ENCODE measurements at places on chromosomes 3 and 15.

DNA sequence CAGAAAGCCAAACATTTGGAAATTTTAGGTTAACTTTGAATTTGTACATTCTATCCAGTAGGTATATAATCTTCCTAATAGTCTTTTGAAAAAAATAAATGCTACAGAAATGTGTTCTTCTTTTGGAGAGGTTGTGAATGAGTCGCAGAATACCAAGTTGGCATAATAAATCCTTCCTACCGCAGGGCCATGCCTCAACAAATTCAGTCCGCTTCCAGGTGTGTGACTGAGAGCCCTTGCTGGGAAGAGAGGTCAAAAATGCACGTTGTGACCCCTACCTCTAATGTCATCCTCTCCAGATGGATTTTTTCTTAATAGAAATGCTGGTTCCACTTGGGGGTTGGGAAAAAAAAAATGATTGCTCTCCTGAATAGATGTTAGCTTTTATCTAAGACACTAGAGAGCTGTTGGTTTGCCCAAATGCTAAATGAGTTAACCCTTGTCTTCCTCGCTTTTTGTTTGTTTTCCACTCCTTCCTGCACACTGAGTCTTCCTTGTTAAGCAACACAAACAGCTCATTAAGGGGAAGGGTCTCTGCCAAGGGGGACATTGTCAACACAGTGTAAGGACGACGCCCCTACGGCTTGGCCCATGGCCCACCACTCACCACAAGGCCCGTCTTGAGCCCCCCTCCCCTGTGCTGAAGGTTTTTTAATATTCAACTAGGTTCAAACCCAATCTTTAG lies 33.9 kb downstream of the RLBP1 start:
- DNase-seq: no peak

DNA sequence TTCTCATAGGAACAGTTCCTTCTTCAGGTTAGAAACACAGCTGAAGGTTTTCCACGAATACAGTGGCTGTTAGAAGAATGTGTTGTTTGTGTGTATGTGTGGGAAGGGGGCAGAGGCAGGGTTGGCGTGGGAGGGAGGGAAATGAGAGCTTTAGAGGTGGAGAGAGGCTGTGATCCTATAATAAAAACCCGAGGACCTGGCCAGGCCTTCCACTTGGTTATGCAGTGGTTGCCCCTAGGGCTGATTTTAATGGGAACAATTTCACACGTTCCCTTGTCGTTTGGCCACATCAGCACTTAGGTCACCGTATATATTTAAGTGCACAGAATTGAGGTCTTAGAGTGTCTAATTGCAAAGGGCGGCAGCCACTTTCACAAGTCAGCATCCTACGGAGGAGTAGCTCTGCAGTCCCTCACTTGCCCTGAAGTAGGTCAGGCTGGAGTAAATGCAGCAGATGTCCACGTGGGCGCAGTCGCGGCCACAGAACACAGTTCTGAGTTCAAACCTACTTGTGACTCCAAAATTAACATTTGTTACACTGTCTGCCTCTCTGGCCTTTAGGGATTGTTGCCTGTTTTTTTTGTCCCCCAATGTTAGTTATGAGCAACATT lies 85.6 kb downstream of the PDCD6IP start:
- DNase-seq: peak; percentile 41

DNA sequence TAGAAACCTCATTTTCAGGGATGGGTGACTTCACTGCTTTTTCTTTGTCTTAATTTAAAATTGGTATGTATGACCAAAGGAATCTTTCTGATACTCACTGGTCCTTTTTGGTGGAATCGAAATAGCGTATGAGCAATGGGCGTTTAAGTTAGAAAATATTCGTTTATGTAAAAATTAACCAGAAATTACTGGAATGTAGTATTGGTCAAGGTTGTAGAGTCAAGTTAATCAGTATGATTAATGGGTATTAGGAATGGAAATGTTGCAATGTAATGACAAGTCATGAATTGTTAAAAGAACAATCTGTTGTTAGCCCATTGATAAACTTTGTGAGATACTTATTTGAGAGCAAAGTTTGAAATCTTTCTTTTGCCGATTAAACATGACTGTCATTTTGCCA lies 36.9 kb downstream of the AKAP13 start:
- no peak for DNase-seq

DNA sequence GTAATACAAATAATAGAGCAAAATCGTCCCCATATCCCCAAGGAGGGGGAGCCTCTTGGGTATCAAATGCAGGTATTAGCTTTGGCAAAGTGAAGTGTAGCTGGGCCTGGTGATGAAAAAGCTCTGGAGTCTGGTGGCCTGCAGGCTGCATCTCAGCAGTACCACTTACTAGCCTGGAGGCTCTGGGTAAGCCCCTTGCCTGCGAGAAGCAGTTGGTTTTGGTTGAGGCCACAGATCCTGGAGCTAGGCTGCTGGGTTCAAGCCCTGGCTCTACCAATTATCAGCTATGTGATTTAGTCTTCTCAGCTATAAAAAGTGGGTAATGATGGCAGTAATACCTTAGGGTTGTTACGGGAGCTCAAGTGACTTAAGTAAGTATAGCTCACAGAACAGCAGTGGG lies 6.1 kb downstream of the KCNAB1 start:
- no peak for DNase-seq

- DNase-seq: no peak
Measured at GRCh38 chr15:81282606-81282895, 41.4 kb downstream of the STARD5 start.

DNA sequence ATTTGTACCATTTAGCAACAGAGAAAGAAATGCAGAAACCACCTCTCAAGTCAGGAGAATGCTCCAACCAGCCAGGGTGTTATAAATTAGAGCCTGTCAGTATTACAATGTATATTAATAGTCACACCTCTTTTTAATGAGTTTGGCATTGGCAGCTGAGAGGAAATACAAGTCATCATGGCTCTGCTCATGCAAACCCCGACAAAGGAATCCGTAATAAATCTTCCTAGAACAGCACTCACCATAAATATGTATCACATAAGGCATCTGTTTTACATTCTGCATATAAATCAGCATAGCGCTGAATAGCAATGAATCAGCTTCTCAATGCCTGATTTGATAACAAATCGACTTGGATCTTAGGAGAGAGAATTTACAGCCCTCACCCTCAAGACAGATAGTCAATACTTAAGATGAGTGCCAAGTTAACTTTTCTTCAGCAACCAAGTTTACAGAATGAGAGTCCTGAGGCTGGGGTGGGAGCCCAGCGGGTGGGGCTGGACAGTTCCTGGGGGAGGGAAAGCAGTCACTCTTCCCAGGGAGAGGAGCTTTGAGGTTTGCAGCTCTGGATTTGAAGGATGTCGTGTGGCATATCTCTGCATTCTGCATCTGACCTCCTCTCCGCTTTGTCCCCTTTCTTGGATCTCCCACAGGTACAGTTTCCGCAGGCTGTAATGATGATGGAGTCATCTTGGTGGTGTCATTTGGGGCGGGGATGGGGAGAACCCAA lies 1034.4 kb upstream of the NR2F2 start:
- DNase-seq: peak; percentile 47

GRCh38 chr3:10574101-10574620 lies 68.8 kb upstream of the ATP2B2 start:
- no peak for DNase-seq

GRCh38 chr3:100029689-100030088 lies 84.6 kb downstream of the FILIP1L start:
- DNase-seq: no peak

GRCh38 chr3:154795582-154795981 lies 284.5 kb upstream of the MME start:
- DNase-seq: peak; percentile 69

DNA sequence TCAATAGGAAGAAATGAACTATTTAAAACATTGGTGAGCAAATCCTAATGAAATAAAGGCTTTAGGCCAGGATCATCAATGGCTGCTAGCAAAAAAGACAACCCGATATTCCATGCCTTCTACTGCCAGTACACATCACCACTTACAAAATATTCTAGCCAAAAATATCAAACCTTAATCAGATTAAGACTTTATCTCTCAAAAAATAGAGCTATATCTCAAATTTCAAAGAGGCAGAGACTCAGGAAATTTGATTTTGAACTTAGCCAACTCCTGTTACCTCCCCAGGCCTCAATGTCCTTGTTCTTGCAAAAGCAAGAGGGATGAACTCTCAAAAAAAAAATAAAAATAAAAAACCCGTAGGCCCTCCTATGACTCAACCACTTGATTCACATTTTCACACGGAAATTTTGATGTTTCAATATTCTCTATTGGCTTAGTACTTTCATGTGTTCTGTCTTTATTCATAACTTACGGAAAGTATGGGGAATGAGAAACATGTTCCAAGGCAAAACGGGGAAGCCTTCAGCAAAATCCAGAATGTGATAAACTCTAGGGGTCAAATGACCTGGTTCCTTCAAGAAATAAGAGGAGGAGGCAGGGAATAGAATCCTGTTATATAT lies 273.3 kb upstream of the ZPLD1 start:
- DNase-seq: no peak

GRCh38 chr3:14254812-14255702 lies 76.4 kb downstream of the LSM3 start:
- DNase-seq: no peak

- DNase-seq: no peak
Measured at GRCh38 chr15:74746389-74746788, 2.3 kb upstream of the CYP1A2 start.

- peak; percentile 88 for DNase-seq
Measured at GRCh38 chr15:73972984-73973682, 19.0 kb downstream of the STOML1 start.

DNA sequence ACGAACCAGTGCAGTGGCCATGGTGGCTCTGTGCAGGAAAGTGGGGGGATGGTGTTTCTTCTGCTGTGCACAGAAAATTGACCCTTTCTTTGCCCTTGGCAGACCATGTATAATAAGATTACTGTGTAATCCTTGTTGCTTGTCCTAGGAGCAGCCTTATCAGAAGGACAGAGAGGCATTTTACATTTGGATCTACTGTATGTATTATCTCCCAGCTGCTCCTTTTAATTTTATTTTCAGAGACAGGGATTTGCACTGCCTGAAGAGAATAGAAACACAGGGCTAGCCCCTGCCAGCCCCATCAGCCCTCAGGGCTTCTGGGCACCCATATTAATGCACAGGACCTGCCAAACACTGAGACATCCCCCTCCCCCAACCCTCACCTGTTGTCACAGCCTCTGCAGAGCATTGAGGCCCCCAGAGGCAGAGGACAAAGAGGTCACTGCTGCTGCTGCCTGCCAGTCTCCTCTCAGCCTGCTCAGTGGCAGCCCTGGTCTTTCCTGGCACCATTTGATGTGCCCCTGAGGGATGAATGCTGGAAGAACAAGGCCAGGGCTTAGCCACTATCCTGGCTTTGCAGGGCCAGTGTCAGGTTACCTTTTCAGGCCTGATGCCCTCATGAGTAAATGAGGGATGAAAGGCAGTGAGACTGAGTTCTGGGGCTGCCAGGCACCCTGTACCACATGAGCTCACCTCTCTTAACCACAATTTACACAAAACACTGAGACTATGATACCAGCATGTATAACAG lies 533.4 kb downstream of the NTRK3 start:
- DNase-seq: no peak

DNA sequence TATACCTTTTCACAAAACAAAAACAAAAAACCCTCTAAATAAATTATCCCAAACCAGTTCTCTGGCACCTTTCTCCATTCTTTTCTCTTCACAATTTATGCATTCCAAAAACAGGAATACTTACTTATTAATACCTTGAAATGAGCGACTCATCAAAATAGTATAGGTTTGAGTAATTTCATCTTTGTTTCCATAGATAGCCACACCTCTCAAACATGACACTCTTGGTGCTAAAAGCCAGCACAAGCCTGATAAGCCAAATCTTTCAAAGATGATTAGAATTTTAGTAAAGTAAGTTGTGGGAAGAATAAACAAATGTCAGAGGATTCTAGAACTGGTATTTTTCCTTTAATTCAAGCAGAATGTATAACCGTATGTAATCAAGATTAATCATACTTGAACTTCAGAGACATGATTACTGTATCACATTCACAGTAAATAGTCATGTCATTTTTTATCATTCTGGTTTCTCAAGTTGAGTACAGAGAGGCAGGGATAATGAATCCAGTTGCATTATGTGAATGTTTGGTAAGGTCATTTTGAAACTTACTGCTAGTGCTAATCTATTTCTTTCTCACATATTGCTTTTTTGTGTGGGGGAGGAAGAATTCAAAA lies 12.1 kb upstream of the WDR5B start:
- DNase-seq: no peak

GRCh38 chr15:81897057-81897677 lies 148.7 kb downstream of the MEX3B start:
- DNase-seq: peak; percentile 60

DNA sequence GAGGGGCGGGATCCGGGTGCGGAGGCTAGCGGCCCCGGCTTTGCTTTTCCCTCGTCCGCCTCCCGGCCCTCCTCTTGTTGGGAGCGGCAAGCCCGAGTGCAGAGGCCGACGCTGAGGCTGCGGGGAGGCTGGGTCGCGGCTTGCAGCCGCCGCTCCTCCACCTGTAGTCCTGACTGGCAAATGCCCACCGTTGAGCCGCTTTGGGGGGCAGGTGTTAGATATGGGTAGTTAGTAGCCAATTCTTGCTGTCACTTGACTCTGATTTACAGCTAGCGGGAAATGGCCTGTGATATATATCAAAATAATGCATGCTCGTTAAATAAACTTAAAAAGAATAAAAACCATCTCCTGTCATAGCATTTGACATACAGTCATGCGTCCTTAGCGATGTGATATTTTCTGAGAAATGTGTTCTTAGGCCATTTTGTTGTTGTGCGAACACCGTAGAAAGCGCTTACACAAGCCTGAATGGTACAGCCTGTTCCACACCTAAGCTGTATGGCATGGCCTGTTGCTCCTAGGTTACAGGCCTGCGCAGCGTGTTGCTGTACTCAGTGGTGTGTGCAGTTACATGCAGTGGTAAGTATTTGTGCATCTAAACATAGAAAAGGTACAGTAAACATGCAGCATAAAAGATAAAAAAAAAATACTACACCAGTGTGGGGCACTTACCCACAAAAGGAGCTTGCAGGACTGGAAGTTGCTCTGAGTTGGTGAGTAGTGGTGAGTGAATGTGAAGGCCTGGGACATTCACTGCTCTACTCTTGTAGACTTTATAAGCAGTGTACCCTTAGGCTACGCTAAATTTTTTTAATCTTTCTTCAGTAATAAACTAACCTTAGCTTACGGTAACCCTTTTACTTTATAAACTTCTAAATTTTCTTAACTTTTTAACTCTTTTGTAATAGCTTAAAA lies 873 bp downstream of the CAPN7 start:
- peak; percentile 67 for DNase-seq

DNA sequence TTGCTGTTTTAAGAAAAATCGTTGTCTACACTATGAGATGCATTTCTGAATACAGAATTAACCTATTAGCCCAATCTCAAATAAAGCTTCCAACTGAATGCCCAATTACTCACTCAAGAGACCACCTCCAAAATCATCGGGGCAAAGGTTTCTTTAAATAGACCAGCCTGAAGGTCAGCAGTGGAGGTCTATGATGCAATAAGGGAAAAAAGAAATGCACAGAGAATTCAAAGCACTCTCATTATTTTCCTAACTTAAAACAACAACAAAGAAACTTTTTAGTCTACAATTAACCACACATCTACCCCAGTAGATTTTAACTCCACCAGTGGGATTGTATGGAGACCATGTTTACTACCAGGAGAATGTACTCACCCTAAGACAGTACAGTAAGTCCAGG lies 657.7 kb upstream of the CCDC54 start:
- no peak for DNase-seq

GRCh38 chr3:66386925-66387650 lies 113.7 kb downstream of the LRIG1 start:
- no peak for DNase-seq

- no peak for DNase-seq
Measured at GRCh38 chr3:20743553-20744321, 557.7 kb upstream of the SGO1 start.

All from GM03348 (cell line).